RCC 7860 (cell line): ENCODE measurements at places on chromosomes 2 and 18.

DNA sequence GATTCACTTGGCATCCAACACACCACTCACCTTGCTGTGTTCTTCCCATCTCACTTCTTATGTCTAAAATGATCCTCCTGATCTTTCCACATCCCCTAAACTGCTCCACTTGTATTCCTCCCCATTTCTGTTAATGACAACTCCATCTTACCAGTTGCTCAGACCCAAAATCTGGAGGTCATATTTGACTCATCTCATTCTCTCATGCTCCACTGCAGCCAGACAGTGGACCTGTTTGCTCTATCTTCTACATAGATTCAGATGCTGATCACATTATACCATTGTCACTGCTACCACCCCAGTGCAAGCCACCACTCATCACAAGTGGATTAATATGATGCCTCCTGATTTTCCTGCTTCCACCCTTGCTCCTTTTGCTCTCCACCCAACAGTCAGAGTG, 7.9 kb upstream of the NABP1 start:
- no peak for DNase-seq

- peak; percentile 77 for DNase-seq
Observed at GRCh38 chr2:69601179-69601612, 42.3 kb downstream of the AAK1 start.

DNA sequence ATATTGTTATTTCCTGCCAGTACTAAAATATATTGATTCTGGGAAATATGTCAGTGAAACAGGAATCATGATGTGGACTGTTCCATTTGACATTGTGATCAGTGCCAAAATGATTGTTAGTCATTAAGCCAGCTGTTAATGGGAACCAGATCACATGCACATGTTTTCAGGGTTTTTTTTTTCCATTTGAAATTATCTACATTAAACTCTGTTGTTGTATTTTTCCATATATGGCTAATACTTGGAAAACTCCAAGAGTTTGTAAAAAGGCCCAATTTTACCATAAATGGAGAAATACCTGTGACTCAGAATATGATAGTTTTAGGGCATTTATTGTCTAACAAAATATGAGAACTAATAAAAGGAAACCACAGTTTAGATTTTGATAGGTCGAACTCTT, 13.4 kb downstream of the ITGAV start:
- DNase-seq, result no peak

GRCh38 chr2:73985308-73986084, 786 bp downstream of the TET3 start:
- DNase-seq, result no peak

- no peak for DNase-seq
Observed at GRCh38 chr18:14974088-14974487, 226.1 kb downstream of the ANKRD30B start.

GRCh38 chr2:8983571-8983970, 19.9 kb downstream of the MBOAT2 start:
- DNase-seq, result no peak

DNA sequence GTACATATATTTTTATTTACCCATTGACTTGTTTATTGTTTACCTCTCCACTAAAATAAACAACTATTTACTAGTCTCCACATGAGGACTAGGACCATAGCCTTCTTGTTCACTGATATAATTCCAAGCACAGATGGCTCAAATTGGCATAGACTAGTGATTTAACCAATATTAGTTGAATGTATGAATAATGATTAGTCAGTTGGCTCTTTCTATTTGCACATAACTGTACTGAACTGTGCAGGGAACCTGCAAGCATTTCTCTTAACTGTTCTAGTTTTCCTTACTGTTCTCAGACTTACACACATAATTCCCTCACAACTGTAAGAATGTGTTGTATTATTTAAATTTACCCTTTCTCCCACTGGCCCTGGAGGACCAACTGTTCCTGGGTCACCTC, 91.9 kb downstream of the COL3A1 start:
- no peak for DNase-seq
